ENCODE measurements at places on chromosomes 2 and 18. TPM values are rescaled to one million over a fixed set of nuclear protein-coding genes. Genes with fewer than 3 reads are reported as not detected.
A peak's percentile ranks its signal among the peaks of the same experiment; 100 is the strongest.

DNA sequence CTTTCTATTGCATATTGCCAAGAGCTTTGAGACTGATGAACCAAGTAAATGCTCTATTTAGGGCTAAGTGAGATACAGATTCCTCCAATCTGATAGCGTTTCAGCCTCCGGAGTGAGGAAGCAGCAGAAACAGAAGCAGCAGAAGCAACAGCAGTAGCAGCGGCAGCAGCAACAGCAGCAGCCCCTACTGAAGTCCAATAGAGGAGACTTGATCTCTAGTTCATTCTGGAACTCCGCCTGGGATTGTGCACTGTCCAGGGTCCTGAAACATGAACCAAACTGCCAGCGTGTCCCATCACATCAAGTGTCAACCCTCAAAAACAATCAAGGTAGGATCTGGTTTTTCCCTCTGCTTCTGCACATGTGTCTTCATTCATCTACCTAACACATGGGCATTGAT lies at the start of gene DPP10:
Gene DPP10 (plus strand): TSS at position 132 of the 400 bp plus-strand sequence.
- DNase-seq, result peak; percentile 72

DNA sequence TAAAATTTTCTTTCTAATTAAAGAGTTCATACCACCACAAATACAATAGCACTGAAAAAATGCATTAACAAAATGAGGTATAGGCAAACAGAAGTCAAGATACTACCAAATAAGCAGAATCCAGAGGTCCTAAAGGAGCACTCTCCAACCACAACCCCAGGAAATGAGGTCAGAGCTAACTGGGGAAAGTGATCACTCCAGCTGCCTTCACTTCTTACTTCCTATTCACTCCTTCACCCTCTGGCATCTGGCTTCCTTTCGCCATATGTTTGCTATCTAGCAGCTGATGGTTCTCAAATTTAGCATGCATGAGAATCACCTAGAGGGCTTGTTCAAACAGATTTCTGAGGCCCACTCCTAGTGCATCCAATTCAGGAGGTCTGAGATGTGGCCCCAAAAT lies 212.6 kb upstream of the ACVR2A start:
- no peak for DNase-seq

- DNase-seq, result no peak
Observed at GRCh38 chr2:20962939-20963557, 80.8 kb downstream of the APOB start.

DNA sequence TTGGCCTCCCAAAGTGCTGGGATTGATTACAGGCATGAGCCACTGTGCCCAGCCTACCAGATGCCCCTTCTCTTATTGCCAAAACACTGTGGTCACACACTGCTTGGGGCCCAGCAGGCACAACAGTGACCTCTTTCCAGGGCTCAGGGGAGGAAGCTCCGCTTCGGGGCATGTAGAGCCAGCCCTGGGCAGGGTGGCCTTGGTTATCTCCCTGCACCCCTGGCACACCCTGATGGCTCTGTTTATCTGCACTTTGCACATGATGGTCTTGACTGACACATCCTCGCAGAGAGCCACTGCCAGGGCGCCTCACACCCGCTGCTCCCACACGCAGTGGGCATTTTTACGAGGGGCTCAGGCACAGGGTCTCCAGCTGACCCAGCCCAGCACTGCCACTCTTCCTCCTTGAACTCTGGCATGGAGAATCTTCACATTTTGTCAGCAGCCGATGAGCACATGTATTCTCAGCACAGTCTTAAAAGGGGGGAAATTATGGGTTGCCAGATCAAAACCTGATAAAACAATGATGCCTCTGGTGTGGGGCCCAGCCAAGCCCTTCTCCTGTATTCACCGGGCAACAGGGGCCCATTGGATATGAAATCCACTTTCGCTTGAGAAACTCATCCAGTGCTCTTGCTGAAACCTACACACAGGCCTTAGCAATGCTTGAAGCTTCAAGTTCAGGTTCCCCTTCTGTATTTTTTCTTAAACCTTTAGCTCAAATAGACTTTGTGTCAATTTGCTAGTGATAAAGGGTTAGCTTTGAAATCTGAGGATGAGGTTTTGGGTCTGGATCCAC lies 5.9 kb downstream of the GYPC start:
- no peak for DNase-seq

DNA sequence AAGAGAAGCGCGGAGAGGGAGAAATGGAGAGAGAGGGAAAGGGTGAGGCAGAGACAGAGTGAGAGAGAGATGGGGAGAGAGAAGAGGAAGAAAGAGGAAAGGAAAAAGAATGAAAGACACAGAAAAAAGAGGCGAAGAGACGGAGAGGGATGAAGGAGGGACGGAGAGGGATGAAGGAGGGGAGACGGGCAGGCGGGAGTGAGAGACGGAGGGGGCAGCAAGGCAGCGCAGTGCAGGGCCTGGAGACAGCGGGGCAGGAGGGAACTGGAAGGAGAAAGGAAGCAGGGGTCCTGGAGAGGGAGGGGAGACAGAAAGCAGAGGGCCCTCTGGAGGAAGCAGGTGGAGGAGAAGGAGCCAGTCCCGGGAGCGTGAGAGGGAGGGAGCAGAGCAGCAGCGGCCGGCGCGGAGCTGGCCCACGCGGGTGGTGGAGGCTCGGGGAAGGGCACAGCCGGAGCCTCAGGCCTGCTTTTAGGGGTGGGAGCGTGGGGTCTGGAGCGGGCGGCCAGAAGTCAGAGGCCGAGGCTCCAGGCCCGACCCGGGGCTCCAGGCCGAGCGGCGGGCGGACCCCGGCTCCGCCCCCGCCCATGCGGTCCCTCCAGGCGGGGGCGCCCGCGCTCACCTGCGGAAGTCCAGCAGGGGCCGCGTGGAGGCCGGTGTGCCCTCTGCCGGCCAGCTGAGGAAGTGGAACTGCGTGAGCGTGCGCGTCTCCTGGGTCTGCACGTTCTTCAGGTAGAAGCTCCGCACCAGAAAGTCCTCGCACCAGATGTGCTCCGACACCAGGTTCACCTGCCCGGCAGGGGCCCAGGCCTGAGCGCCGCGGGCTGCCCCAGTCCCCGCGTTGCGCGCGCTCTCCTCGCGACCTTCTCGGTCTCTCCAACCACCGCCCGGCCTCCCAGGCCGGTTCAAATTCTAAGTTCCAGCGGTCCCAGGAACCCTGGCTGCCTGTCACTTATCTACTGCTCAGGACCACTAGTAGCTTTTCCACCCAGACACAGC lies 14.5 kb downstream of the PTPRN start:
- no peak for DNase-seq

DNA sequence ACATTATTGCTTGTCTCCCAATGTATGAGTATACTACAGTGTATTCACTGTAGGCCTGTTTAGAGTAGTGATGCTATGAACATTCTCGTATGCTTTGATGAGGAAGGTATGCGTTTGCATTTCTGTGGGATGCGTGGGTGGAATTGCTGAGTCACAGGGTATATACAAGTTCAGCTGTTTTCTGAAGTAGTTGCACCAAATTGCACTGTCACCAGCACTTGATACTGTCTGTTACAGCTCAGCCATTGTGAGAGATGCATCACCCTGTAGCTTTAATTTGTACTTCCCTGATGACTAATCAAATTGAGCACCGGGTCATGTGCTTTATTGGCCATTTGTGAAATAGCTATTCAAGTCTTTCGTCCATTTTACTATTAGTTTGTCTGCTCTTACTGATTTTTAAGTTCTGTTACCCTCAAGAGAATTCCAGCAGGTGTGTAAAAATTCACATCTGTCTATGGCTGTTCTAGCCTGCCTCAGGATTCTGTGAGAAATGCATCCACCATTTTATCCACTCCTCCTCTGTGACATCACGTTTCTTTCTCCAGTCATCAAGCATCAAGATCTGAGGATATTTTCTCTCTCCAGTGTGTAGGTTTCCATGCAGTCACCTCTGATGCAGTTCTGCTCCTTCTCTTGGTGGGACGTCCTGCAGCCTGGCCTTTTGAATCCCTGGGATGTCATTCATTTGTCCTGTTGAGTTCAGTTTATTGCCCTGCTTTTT lies 72.5 kb downstream of the DGKD start:
- DNase-seq, result no peak

DNA sequence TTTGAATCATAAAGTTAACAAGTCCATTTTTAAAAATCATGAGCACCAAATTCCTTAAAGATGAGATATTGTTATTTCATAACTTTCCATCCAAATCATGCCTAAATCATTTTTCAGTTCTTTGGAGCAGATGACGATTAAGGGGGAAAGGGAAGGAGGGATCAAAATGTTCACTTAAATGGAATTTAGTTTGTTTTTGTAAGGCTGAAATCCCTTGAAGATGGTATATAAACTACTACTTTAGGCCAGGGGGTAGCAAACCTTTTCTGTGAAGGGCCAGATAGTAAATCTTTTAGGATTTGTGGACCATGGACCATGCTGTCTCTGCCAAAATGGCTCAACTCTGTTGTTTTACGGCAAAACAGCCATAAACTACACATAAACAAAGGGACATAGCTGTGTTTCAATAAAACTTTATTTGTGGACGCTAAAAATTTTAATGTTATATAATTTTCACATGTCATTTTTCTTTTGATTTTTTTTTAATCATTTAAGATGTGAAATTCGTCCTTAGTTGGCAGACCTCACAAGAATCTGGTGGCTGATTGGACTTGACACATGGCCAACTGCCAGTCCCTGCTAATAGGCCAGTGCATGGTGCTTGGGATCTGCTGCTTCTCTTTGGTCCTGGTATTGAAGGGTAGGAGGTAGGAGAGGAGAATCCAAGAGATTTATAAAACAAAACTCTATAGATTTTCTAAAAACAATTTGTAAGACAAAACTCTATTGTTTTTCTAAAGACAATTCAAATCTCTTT lies 52.0 kb upstream of the RTN4 start:
- DNase-seq, result no peak

DNA sequence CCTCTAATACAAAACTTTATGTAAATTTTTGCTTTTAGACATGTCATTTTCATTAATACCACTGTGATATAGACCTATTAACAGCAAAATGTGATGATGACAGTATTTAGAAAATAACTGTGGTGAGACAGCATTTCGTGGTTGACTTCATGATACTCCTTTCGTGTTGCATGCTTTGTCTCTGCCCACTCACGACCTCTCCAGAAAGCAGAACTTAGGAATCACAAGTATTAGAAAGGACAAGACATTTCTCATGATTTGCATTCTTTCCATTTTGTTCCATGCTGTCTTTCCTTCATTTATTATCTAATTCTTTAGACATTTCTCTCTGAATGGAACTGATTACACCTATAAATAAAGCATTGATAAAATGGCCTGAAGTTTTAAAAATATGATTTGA lies 85.2 kb upstream of the POU3F3 start:
- no peak for DNase-seq

- DNase-seq, result no peak
Observed at GRCh38 chr2:221103930-221104329, 468.2 kb downstream of the EPHA4 start.

GRCh38 chr2:46704041-46704440 lies 211.6 kb downstream of the MCFD2 start:
- no peak for DNase-seq

DNA sequence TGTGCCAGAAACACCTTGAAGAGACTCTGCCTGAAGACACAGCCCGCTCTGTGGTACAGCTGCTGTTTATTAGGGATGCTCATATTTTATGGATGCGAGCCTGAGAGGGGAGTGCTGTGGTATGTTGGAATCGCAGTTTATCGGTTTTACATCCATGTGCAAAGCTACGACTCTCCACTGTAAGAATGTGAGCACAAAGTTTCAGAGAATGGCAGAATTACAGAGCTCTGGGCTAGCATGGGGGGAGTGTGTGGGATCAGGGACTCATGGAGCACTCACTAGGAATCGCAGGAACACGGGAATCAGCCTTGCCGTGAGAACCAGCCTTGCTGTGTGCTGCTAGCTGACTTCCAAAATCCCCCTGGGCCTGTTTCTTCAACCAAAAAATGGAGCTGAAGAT lies 199.9 kb downstream of the RNF144A start:
- no peak for DNase-seq

DNA sequence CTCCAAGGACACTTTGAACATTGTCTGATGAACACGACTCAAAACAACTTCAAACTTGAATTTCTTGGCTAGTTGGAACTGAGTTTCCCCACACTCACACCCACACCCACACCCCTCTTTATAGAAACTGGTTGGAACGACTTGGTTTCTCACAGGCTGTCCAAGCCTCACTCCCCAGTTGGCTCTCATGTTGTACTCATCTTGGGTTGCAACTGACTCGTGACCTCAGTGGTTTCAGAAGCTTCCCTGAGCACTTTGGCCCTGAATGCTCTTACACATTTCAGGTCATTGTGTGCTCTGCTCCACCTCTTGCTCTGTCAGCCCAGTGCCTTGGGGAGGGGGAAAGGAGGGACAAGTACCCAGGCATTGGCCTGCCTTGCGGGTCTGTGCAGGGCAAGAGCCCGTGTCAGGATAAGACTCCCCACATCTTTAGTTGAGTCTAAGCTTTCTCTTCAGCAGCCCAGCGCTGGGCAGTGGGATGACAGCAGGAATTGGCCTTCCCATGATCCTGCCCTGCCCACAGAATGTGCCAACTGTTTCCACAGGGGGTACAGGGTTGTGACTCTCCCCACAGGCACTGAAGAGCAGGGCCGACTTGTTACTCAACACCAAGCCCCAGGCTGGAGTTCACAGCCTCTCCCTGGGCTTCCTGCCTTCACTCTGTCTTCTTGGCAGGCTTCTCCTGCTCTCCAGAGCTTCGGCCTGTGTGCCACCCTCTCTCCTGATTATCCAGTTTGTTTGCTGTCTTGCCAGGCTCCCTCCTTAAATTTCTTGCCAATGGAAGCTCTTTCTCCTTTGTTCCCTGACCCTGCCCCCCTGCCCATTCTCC lies 104.6 kb downstream of the RTN4 start:
- no peak for DNase-seq

DNA sequence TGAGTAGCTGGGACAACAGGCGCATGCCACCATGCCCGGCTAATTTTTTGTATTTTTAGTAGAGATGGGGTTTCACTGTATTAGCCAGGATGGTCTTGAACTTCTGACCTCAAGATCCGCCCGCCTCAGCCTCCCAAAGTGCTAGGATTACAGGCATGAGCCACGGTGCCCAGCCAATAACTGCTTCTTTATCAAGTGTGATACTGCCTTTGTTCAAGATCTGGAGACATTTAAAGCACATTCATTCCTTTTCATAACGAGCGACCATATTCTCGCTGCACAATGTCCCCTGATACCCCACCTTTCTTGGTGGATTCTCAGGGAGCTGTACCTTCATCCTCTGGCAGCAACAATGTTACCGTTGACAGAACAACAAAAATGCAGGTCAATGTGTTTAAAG lies 75.4 kb downstream of the PIEZO2 start:
- DNase-seq, result no peak

- no peak for DNase-seq
Observed at GRCh38 chr2:211598238-211598637, 940.4 kb downstream of the ERBB4 start.

GRCh38 chr2:38301340-38301968 lies 75.6 kb downstream of the ATL2 start:
- no peak for DNase-seq

GRCh38 chr2:196219671-196220070 lies 48.3 kb upstream of the STK17B start:
- no peak for DNase-seq

The TMEM150A gene
- polyA plus RNA-seq, result 35.1 TPM

The CHST9 gene
- 4.9 TPM for polyA plus RNA-seq

The UGT1A8 gene
- not detected for polyA plus RNA-seq

The ATP6V1C2 gene
- polyA plus RNA-seq, result 5.8 TPM

The OR6B3 gene
- not detected for polyA plus RNA-seq

Data from left renal cortex interstitium (tissue), 4 donors.